ENCODE measurements at places on chromosomes 12 and 14. TPM values are rescaled to one million over a fixed set of nuclear protein-coding genes. Genes with fewer than 3 reads are reported as not detected.

DNA sequence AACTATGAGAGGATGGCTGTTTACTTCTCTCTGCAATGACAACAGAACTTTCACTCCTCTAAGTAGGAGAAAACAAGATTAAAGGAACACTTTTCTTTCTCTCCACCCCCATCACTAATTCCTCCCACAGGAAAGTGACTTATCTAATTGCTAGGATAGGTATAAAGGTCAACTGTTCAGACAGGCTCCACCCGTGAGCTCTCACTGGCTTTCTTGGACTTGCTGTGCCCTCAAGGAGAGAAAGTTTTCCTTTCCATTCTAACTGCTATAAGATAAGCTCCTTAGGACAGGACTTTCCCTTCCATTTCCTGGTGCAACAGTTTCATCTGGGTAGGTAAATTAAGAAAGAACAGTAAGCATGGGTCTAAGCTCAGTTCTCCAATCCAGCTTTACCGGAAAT is 4.8 kb downstream of the SLC41A2 start:
- DNase-seq = peak; percentile 58

- DNase-seq = no peak
These were observed 205.1 kb downstream of the TSPAN9 start for GRCh38 chr12:3282384-3282670.

DNA sequence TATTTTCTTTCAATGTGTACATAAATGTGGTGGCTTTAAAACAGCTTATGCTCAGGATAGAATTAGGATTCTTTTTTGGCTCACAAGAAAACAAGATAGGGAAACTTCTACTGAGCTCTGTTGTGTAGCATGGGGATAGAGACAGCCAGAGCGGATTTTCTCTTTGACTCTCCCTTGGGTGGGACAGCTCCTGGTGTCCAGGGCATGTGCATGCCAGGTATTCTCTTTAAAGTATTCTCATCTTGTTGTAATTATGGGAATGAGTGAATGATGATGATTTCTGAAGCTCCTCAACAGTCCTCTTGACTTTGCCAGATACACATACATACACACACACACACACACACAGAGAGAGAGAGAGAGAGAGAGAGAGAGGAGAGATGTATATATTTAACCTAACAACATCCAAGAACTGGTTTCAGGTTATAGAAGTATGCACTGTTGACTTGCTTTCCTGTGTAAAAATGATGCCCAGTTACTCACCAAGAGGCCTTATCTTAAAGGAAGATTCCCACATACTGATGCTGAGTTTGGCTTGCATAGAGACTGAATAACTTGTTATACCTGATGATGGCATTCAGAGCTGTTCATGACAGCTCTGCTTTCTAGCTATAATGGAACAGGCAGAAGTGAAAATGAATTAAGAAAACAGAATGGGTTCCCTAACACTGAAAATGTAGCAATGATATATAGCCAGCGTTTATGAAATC is 387.5 kb downstream of the EGLN3 start:
- no peak for DNase-seq

DNA sequence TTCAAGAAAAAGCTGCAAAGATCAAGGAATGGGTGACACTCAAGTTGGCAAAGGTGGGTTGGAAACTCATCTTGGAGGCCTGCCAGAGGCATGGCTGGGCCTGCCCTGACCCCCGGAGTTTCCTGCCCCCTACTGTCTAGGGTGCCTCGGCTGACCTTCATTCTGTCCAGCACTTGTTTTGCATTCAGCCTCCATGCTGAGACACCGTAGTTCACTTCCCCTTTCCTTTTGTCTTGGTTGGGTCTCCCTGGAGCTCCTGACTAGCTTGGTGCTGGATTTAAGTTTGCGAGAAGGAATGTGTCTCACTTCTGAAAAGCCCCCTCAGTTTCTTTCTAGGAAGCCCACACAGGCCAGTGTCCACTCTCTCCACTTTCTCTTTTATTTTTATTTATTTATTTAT is 26.5 kb downstream of the PLEKHH1 start:
- no peak for DNase-seq

DNA sequence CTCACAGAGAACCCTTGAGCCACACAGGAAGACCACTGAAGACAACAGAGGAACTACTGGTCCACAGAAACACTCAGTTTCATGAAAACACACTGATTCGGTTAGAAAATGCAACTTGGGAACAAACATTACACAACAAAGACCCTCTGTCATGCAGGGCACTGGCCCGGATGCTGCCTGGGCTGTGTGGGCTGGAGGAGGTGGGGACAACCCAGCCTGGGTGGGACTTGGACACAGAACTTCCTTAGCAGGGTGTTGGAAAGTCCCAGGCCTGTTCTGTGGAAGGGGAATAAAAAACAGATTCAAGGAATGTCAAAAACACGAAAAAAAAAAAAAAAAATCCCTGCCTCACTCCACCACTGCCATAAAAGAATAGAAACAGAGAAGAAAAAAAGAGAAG is 181.0 kb downstream of the MON2 start:
- DNase-seq = no peak

GRCh38 chr12:1716215-1716862 is 25.5 kb downstream of the ADIPOR2 start:
- DNase-seq = no peak

- no peak for DNase-seq
These were observed 4.6 kb downstream of the ANO6 start for GRCh38 chr12:45220363-45220931.

DNA sequence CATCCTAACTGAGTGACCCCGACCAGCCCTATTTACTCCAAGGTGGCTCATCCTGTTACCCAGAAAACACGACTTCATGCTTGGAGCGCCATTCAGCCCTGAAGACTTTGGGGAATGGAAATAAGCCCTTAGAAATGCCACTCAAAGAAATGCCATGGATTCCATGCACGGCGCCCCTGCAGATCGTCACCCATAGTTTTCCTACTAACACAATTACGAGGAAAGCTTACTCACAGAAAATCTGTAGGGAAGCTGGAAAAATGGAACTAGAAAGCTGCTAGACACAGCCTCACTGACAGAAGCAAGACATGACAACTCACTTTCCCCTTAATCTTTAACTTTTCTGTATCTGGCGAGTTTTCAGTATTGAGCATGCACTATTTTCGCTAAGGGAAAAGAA is 19.5 kb downstream of the NUAK1 start:
- no peak for DNase-seq

DNA sequence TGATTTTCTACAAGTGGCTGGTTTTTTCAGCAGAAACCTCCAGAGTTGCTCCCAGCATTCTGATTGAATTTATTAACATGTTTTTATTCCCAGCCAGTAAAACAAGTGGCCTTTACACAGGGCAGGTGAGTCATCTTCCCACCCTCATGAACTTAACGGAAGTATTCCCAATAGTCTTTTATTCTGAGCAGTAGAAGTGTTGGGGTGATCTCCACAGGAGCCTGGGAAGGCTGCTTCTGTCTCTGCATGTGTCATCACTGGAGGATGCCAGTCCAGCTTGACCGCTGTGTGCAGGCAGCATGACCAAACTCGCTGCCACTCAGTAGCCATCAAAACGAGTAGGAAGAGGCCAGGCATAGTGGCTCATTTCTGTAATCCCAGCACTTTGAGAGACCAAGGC is 13.4 kb upstream of the DNAH10 start:
- no peak for DNase-seq

- DNase-seq = no peak
These were observed 25.4 kb downstream of the EML1 start for GRCh38 chr14:99818503-99819036.

DNA sequence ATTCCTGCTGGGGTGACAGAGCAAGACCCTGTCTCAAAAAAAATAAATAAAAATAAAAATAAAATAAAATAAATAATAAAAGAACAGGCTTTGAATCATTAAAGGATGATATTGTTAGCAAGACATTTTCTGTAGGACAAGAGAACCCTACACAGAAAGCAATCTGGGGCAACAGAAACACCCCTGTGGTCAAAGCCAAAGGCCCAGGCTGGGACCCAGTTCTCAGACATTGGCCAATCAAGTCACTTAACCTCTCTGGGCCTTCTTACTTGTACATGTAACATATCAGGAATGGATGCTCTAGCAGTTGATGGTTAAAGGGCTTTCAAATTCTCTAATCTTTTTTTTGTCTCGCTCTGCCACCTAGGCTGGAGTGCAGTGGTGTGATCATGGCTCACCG is 35.5 kb upstream of the TESC start:
- DNase-seq = no peak

DNA sequence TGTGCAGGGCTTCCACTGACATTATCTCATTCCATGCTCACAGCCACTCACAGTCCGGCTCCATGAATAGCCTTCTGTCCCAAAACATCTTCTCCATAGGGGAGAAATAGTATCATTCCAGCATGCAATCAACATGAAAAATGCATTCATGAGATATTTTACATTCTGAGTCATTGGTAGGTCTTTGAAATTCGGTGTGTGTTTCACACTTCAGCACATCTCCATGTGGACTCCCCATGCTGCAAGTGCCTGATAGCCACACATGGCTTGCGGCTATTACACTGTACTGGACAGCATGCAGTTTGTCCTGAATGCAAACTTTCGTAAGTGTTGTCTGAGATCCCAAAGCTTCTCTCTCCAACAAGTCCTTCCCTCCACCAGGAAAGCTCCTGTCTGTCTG is 449.3 kb downstream of the MED13L start:
- no peak for DNase-seq

DNA sequence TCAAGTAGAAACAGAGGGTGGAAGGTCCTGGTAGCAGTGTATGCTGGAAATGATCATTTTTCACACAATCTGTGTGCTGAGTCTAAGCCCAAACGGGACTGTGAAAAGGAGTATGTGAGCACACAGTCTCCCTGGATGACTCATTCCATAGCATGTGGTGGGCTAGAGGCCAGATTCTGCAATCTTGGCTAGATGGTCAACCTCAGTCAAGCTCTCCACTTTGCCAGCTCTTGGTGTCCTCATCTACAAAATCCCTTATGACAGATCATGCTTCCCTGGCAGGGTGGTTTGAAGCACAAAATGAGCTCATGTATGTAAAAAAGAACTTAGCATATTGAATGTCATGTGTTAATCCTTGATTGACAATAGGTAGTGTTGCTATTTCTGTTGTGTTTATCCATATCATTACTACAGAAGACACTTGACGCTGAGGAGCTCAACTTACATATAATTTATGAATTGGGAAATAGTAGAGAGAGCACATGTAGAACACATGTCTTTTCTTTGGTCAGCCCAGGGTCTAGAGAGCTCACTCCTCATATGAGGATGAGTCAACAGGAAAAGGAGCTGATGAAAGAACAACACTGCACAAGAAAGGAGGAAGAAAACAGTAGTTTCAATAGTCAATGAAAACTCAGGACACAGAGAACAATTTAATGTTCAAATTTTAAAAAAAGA is 517.5 kb downstream of the BCL11B start:
- no peak for DNase-seq

DNA sequence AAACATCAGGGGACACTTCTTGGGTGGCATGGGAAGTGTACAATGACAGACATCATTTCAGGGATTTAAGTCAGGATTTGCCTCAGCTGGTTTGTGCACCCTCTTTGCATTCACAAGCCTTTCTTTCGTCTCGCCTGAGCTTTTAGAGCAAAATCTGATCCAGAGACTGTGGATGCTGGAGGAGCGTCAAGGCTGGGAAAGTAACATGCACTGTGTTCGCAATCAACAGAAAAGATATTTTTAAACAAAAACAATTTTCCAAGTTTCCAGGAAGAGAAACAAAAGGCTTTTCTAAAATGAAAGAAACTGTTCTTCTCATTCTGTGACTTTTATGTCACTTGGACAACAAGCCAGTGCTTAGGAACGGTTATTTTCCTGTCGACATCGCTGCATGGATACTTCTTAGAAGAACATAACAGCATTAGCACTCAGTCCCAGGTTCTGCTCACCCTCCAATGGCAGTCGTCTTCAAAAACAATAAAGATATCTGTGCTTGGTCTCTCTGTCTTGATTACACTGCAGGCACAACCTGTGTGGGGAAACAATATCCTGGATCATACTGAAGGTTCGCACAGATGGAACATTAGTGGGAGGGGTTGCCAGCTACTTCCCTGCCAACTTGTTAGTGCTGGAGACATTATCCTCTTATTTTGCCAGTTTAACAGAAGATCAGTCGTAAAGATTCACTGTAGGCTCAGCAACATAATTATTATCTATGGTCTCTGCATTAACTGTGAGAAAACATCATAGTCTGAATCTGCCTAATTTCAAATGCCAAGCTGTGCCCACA is 403.3 kb upstream of the ATP2B1 start:
- DNase-seq = no peak

- no peak for DNase-seq
These were observed 83.0 kb upstream of the FAR2 start for GRCh38 chr12:29066011-29066588.

DNA sequence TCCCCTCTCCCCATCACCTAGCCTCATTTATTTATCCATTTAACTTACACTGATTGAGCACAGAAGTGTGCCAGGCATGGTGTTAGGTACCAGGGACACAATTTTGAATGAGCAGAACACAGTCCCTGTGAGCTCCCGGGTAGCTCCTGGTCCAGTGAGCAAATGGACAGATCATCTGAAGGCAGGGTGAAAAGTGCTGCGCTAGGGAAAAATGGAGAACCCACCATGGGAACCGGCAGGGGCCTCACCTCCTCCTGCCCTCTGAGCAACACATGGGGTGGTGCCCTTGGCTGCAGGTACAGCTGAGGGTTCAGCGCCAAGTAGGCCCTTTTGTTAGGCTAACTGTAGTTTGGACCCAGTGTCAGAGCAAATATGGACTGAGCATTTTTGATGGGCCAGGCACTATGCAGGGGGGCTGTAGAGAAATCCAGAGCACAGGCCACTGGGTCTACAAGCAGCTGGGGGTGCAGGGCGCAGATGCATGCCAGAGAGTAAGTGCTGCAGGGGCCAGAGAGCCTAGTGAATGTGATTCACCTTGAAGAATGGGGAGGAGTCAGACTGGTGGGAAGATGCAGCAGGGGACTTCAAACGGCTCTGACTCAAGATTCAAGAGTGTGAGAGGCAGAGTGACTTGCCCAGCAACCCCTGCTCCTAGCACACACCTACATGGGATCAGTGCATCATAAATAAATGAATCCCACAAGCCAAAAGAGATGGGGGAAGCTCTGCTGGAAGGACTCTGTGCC is 28.2 kb downstream of the LTBP2 start:
- no peak for DNase-seq

- no peak for DNase-seq
These were observed 68.0 kb downstream of the DIP2B start for GRCh38 chr12:50572760-50573159.

- DNase-seq = no peak
These were observed 55.9 kb downstream of the PLEKHA5 start for GRCh38 chr12:19185262-19185929.

- no peak for DNase-seq
These were observed 1.8 kb upstream of the AHNAK2 start for GRCh38 chr14:104979758-104980610.

- no peak for DNase-seq
These were observed 57.0 kb downstream of the PHLDA1 start for GRCh38 chr12:75974323-75975187.

DTX3 gene
- total RNA-seq = 9.8 TPM

RBP5 gene
- total RNA-seq = not detected

SLC6A15 gene
- 0.27 TPM for total RNA-seq

CLEC1A gene
- total RNA-seq = 3.8 TPM

RILPL1 gene
- 6.7 TPM for total RNA-seq

BCL7A gene
- 6.8 TPM for total RNA-seq

C12orf54 gene
- total RNA-seq = 0.95 TPM

EML5 gene
- 0.20 TPM for total RNA-seq
